Activated CD4-positive, CD25-positive, alpha-beta regulatory T cell treated with anti-CD3 and anti-CD28 coated beads, Interleukin-2, amount 50 U/mL, for 24 hours (primary cell): ENCODE measurements at places on chromosomes 16 and 17.

GRCh38 chr17:28141773-28142172 lies 99.3 kb downstream of the NLK start:
- ATAC-seq = no peak

DNA sequence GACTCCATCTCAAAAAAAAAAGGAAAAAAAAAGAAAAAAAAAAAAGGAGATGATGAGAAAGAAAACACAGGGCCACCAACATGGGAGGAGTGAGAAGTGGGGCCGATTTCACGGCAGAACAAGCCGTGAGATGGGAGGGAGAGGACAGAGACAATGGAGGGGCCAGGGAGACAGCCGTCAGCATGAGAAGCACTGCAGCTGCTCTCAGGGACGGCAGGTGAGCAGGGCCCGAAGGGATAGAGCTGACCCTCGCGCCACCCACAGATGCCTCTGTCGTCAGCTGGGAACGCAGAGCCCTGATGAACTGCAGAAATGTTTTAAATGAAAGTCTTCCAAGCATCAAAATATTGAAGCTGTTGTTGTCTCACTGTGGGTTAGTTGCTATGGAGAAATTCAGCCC lies 20.3 kb downstream of the PITPNM3 start:
- no peak for ATAC-seq

DNA sequence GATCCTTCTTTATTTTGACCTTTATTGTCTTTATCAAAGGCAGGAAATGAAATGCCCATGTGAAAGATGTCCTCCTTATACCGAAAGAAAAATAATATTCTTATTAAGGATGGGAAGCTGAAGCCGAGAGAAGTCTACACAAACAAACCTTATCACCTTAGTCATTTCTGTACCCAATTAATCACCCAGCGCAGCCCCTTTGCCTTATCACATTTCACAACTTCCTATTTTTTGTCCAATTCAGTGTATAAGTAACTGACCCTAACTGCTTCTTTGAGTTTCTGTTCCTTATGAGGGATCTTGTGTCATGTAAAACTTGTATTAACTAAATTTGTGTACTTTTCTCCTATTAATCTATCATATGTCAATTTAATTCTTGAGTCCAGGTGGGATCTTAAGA lies 16.4 kb upstream of the CCL23 start:
- ATAC-seq = no peak

- ATAC-seq = no peak
Observed at GRCh38 chr17:58339755-58340404, 11.3 kb upstream of the TSPOAP1 start.

DNA sequence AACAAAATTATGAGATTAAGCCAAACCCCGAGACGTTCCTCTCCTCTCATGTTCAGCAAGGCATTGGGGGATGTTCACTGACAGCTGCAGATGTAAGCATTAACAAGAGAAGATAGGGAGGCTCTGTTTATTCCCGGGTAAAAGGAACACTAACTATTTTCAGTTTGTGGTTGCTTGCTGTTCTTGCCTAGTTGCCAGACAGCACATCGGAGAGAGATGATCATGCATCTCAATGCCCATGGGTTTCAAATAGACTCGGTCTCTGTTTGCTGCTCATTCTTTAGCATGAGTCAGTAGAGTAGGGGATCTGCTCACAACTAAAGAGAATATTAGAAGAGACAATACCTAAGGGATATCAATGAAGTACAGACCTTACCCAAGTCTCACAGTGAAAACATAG lies 78.3 kb downstream of the TMEM100 start:
- no peak for ATAC-seq

- no peak for ATAC-seq
Observed at GRCh38 chr17:77601054-77601979, 357.2 kb upstream of the TNRC6C start.

GRCh38 chr16:57635266-57636097 lies 7.1 kb downstream of the ADGRG1 start:
- no peak for ATAC-seq

GRCh38 chr17:49252148-49252695 lies 21.6 kb upstream of the PHOSPHO1 start:
- ATAC-seq = no peak

DNA sequence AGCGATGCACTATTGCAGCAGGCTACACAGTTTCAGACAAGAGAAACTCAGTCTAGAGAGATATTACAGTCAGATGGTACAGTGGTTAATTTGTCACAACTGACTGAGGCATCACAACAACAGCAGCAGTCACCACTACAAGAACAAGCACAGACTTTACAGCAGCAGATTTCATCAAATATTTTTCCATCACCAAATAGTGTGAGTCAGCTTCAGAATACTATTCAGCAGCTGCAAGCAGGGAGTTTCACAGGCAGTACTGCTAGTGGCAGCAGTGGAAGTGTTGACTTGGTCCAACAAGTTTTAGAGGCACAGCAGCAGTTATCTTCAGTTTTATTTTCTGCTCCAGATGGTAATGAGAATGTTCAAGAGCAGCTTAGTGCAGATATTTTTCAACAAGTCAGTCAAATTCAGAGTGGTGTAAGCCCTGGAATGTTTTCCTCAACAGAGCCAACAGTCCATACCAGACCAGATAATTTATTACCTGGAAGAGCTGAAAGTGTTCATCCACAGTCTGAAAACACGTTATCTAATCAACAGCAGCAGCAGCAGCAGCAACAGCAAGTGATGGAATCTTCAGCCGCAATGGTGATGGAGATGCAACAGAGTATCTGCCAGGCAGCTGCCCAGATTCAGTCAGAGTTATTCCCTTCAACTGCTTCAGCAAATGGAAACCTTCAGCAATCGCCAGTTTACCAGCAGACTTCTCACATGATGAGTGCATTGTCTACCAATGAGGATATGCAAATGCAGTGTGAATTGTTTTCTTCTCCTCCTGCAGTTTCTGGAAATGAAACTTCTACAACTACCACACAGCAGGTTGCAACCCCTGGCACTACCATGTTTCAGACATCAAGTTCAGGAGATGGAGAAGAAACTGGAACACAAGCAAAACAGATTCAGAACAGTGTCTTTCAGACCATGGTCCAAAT lies 34.1 kb downstream of the NQO1 start:
- peak; percentile 98 for ATAC-seq

GRCh38 chr17:6894206-6894528 lies 62.6 kb upstream of the TEKT1 start:
- no peak for ATAC-seq

GRCh38 chr17:80292521-80292971 lies 31.9 kb downstream of the RNF213 start:
- no peak for ATAC-seq

- ATAC-seq = no peak
Observed at GRCh38 chr17:57578608-57579225, 166.4 kb downstream of the CCDC182 start.

DNA sequence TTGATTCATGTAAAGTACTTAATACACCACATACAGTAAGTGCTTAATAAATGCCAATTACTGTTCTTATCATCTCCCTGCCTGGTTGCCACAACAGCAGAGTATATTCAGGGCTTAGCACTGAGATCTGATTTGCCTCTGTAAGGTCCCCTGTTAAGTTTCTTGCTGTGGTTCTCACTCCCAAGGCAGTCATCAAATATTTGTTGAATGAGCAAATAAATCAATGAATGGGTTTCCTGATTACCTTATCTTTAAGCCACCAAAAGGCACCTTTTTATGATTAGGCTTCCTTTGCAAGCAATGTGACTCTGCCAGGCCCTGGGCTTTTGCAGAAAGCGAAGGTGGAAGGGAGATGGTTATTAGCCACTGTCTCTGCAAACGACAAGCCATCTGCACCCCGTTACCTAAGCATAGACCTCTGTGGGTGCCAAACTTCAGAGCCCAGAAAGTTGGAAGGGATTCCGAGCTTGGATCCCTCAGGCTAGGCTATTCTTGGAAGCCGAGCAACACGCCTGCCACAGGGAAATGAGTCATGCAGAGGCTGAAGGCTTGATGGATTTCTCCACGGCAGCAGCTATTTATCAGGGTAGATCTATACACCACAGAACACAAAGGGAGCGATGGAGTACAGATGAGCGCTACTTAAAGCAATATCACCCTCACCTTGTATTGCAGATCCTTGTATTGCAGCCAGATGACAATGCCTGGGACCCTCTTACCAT lies 102.0 kb downstream of the GRIN2A start:
- ATAC-seq = no peak

- ATAC-seq = no peak
Observed at GRCh38 chr17:41812381-41813151, at the start of gene FKBP10. Gene FKBP10 (plus strand): TSS chr17:41813004. CDS start chr17:41813035, 31 bp downstream.
